ENCODE measurements at places on chromosomes 5 and 9.

GRCh38 chr9:91307279-91307678 lies 54.4 kb downstream of the AUH start:
- no peak for DNase-seq

DNA sequence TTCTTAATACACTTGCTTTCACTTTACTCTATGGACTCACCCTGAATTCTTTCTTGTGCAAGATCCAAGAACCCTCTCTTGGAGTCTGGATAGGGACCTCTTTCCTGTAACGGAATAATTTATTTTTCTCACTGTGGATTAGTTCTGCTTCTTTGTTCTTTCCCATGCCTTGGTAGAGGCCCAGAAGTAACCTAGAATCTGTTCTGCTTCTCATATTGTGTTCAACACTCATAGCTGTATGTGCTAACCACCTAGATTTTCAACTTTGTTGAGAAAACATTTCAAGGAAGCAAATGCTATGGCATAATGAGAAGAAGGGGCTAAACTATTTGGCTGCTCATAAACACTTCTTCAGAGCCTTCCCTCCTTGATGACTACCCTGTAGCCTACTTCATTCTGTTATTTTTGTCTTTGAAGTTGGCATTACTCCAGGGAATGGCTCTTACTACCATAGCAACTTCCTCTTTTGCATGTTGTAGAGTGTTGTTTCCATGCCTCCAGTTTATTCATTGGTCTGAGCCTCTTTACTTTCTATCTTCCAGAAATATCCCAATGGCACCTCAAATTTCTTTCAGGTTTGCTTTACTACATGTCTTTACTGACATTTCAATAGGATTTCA lies 74.3 kb downstream of the KIAA0825 start:
- DNase-seq: no peak

DNA sequence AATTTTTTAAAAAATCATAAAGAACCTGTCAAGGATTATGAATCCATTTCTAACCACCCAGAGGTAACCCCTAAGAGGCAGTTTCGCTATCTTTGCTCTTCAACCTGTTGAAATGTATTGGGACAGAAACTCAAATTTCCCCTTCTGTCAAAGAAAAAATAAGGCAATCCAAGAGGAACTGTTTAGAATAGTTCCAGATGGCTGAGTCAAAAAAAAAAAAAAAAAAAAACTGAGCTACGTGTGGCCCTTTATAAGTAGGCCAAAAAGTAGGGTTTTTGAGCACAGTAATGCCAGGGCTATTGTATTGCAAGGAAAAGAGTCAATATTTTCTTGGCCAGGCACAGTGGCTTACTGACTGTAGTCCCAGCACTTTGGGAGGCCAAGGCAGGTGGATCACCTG lies 94.9 kb downstream of the RAD23B start:
- DNase-seq: no peak

- no peak for DNase-seq
Measured at GRCh38 chr5:38793099-38793498, 52.7 kb upstream of the OSMR start.

DNA sequence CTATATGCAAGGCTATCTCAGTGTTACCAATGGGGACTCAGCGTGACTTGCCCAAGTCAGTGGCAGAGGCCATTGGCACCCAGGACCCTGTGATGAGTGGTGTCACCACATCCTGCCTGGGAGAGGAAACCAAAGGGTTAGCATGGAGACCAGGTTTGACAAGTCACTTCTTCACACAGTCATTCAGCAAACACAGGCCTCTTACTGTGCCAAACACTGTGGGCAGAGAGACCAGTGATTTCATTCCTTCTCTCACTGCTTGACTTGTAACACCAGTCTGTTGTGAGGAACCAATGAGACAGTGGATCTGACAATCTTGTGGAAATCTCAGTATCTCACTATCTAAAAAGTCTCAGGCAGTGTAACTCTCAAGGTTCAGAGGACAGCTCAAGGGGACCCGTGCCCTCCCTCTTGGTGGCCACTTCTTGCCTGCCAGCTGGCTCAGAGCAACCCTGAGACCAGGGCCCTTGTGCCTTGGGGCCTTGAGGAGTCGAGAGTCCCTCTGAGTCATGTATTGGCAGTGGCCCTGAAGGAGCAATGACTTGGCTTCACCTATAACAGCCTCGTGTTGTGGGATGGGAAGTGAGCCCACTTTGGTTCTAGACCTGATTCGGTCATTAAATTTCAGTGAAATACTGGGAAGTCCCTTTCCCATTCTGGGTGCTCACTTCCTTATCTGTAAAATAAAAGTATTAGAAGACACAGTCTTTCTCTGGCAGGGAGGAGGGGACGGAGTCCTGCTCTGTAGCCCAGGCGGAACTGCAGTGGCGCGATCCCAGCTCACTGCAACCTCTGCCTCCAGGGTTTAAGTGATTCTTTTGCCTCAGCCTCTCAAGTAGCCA lies 1.6 kb downstream of the FABP6 start:
- DNase-seq: no peak

GRCh38 chr5:76724871-76725270 lies 8.9 kb downstream of the F2R start:
- DNase-seq: no peak

DNA sequence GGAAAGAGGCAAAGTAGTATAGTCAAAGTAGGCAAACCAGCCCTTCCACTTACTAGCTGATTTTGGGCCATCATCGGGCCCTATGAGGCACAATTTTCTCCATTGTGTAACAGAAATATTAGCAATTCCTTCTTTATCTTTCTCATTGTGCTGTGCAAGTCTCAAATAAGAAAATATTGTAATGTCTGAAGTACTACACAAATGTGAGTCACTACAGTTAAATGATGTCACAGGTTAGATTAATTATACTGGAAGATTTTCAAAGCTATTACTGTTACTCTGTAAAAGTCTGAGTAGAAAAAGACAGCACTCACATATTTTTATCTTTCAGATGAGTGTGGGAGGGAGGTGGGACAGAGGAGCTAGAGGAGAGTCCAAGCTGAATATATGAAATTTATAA lies 12.4 kb upstream of the TMC1 start:
- no peak for DNase-seq

DNA sequence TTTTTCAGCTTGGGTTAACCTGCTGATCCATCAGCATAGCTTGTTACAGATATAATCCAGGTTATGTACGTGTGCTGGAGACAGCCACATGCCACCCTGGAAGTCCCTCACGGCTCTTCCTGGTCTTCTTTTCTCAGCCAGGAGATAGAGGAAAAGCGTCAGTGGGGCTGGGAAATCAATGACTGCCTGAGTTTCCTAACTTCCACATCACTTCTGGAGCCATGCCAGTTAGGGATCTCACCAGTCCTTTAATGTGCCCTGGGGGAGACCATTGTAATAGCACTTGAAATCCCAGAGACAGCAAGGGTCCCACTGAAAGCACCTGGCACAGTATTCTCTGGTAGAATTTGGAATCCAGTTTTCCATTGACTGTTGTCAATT lies 29.2 kb downstream of the ANXA2R start:
- DNase-seq: no peak

DNA sequence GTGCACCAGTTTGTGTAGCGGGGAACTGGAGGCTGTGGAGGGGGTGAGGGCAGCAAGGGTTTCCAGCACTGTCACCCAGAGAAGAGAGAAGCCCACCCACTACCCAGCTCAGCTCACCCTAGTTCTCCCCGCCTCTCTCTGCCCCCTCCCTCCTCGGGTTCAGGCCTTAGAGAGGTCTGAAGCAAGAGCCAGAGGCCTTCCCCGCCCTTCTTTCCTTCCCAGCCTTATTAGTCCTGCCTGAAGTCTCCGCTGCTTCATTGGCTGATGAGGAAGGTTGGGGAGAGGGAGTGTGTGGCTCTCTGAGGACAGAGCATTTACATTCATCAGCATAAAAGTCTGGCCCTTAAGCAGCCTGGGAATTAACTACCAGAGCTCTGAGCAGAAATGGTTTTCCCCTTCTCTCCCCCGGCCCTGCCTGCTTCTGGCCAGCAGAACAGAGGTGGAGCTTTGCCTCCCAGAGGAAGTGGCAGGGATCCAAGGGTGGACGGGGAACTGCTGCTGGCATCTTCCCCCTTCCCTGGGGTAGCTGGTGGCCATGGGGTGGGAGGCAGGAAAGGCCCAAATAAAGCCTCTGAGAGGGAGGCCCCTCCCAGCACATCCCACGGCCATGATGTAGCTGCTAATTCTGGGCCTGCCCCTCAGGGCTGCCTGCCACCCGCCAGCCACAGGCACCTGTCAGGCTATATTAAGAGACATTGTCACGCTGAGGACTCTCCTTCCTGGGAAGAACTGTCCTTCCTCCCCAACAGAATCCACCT lies 4.1 kb downstream of the DNAJB5 start:
- peak; percentile 70 for DNase-seq

DNA sequence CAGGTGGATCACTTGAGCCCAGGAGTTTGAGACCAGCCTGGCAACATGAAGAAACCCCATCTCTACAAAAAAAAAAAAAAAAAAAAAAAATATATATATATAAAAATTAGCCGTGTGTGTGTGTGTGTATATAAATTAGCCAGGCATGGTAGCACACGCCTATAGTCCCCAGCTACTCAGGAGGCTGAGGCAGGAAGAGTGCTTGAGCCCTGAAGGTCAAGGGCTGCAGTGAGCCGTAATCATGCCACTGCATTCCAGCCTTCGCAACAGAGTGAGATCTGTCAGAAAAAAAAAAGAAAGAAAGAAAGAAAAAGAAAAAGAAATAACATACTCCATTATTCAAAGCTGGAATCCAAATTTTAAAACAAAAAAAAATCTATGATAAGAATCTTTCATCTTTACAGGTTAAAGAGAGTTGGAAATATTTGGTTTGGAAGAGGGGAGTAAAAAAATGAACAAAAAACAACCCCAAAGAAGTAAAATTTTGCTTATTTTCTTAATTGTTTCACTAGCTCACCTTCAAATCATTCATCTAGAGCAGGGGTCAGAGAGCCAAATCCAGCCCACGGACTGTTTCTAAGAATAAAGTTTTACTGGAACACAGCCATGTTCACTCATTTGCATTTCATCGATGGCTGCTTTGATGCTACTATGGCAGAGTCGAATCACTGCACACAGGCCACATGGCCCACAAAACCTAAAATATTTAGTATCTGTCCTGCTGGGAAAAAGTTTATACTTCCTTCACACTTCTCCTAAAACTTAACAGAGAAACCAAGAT lies 109.9 kb downstream of the DROSHA start:
- DNase-seq: no peak

- DNase-seq: no peak
Measured at GRCh38 chr9:98007251-98007928, 24.2 kb downstream of the ANP32B start.

DNA sequence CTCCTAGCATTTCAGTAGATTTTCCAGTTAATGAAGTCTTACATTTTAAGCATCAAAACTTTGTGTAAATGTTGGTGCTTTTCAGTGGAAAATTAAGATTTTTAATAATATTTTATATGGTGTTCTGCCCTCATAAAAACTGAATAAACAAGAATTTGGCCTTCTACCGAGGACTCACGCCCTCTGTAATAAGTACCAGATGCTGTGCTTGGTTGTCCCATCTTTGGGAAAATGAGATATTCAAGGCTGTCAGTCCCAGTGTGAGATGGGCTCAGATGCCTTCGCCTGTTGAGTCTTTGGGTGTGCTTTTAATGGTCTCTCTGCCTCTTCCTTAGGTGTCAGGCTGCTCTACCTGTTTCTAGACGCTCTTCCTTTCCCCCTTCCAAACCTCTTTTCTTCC lies 28.7 kb downstream of the GALNT12 start:
- DNase-seq: no peak

DNA sequence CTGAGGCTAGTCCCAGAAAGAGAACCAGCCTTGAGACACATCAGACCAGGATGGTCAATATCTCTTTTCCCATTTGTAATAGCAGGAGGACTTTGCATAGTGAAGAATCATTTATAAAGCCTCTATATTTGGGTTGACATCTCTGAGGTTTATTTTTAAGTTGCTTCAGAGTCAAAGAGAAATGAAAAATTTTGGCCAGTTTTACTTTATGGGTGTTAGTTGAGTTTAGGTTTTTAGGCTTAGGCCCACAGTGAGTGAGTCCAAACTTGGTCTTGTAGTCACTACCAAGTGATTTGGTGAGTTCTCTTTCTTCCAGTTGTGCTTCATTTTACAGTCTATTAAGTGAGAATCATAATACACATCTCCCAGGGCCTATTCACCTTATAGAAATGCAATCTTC lies 5.3 kb upstream of the MEF2C start:
- DNase-seq: no peak

- no peak for DNase-seq
Measured at GRCh38 chr9:131554843-131555351, 9.6 kb downstream of the PRRT1B start.

DNA sequence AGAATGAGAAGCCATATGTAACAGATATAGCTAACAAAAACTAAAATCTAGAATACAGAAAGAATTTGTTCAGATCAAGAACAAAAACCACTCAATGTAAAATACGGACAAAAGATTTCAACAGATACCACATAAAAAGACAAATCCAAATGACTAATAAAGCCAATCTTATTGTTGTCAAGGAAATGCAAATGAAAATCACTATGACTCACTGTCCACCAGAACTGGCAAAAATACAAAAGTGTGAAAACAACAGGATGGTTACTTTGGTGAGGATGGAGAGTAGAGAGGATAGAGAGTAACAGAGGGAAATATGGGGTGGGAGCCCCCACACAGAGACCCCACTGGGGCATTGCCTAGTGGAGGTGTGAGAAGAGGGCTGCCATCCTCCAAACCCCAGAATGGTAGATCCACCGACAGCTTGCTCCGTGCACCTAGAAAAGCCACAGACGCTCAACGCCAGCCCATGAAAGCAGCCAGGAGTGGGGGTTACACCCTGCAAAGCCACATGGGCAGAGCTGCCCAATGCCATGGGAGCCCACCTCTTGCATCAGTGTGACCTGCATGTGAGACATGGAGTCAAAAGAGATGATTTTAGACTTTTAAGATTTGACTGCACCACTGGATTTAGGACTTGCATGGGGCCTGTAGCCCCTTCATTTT lies 15.2 kb upstream of the RHOBTB3 start:
- no peak for DNase-seq

DNA sequence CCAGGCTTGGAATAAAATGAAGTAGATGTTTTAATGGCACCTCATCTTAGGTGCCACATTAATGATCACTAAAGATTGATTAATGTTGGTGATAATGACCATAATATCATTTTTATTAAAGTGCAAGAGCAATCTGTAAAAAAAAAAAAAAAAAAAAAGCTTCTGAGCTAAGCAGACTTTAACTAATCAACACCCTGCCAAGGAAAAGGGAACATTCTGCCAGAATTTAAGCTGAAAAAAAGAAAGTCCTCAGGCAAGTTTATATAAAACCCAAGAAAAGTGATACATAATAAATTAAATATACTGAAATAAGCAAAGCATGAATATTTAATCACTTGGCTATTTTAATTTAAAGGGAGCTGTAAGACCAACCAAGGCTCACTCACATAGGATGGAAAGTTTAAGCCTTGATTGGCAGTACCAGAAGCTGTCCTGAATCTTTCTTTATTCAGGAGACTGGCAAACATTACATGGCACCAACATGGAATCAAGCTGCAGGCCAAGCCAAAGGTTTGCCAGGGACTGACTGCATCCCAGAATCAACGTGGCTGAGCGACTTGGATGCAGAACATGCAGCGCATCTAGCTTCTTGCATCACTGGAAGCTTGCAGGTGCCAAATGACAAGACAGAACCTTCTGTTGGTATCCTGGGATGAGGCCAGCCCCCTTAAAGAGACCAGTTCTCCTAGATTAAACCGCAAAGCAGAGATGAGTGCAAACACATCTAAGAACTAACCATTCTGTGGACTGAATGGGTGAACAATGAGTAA lies 413.6 kb downstream of the ENC1 start:
- DNase-seq: no peak

GRCh38 chr5:172479034-172479783 lies 24.9 kb upstream of the SH3PXD2B start:
- peak; percentile 81 for DNase-seq

- DNase-seq: peak; percentile 65
Measured at GRCh38 chr9:129548571-129549135, 72.2 kb downstream of the C9orf50 start.
